ENCODE measurements at places on chromosomes 4 and X. TPM values are rescaled to one million over a fixed set of nuclear protein-coding genes. Genes with fewer than 3 reads are reported as not detected.

- no peaks in the 10 kb centered on the region for H3K36me3 ChIP-seq
- no peak for DNase-seq
- H3K4me3 ChIP-seq = no peak overlapping the region
- H3K27ac ChIP-seq = no peak overlapping the region
Observed at GRCh38 chr4:156615066-156615531, 356.5 kb downstream of the PDGFC start.

GRCh38 chrX:9231491-9231890 lies 197.6 kb upstream of the FAM9B start:
- H3K27me3 ChIP-seq = no peaks in the 10 kb centered on the region
- H3K36me3 ChIP-seq = no peaks in the 10 kb centered on the region
- H3K4me3 ChIP-seq = no peak overlapping the region

DNA sequence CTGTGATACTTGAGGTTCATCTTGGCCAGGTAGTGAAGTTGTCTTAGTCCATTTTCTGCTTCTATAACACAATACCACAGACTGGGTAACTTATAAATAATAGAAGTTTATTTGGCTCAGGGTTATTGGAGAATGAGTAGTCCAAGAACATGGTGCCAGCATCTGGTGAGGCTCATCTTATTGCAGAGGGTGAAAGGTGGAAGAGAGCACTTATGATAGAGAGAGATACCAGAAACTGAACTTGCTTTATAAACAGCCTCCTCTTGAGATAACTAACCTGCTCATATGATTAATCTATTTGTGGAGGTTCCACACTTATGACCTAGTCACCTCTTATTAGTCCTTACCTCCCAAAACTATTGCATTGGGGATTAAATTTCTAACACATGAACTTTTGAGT lies 1.6 kb downstream of the C4orf51 start:
- H3K27me3 ChIP-seq = no peaks in the 10 kb centered on the region
- no peak overlapping the region for H3K27ac ChIP-seq
- H3K4me1 ChIP-seq = peaks cover 7% of the 10 kb centered on the region
- H3K4me3 ChIP-seq = no peak overlapping the region

Gene SPATA18
- 12.3 TPM for total RNA-seq

Gene DCAF12L2
- 1.0 TPM for total RNA-seq

DNA sequence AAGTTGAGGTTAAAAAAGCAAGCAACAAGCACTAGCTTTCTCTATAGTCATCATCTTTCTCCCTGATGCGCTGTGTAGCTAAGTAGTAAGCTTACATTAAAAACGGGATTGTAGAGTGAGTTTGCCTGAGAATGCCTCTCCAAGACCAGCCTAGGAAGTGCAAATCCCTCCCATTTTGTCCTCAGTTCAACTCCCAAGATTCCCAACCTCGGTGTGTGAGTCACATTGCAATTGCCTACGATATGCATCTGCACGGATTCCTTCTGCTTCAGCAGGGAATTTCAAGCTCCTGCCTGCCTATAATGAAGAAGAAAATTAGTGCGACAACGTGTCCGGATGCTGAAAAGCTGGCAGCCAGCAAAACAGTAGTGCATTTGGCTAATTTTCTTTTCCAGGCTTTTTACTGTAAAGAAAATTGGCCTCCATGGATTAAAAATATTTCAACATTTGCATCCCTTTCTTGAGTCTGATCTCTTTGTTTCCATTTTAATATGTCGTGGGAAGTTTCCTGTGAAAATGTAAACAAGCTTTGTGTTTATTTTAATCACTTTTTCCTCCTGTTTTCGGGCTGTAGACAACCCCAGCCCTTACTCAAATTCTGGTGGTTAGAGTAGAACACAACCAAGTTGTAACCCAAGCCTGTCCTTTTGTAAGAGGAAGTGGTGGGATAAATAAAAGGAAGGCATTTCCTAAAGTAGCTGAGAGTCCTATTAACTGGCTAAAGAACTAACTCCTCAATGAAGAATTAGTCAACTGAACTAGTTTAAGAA lies 58.4 kb upstream of the TET2 start:
- no peaks in the 10 kb centered on the region for H3K36me3 ChIP-seq
- no peak overlapping the region for H3K27ac ChIP-seq
- DNase-seq = peak; percentile 24
- no peaks in the 10 kb centered on the region for H3K4me1 ChIP-seq
- no peak overlapping the region for H3K4me3 ChIP-seq

Gene NXF2
- not detected for total RNA-seq

Gene PSAPL1
- 4.3 TPM for total RNA-seq

DNA sequence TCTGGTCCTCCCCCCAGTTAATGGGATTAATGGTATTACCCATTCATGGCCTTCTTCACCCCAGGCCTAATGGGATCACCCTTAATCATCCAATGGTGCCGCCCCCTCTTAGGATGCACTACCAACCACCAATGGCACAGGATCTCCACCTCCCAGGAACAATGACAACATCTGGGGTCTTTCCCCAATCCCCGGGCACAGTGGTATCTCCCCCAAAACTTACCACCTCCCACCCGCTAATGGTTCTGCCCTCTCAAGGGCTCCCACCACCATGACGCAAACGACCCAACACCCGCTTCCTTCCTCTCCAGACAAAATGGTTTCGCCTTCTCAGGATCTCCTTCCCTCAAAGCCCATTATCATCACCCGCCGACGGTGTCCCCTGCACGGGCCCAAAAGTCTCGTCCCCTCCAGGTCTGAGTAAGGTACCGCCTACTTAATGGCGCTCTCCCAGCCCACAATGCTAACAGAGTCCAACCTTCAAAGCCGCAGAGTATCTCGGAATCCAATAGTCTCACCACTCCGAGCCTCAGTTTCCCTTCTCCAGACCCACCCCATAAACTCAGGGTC lies 458 bp downstream of the GRIPAP1 start:
- no peaks in the 10 kb centered on the region for H3K36me3 ChIP-seq
- H3K4me3 ChIP-seq = peak overlapping the region; percentile 48
- no peaks in the 10 kb centered on the region for H3K27me3 ChIP-seq
- H3K4me1 ChIP-seq = no peaks in the 10 kb centered on the region
- peak; percentile 20 for DNase-seq

- H3K4me1 ChIP-seq = no peaks in the 10 kb centered on the region
- peaks cover 6% of the 10 kb centered on the region for H3K27me3 ChIP-seq
- DNase-seq = no peak
- no peak overlapping the region for H3K27ac ChIP-seq
- no peaks in the 10 kb centered on the region for H3K36me3 ChIP-seq
Observed at GRCh38 chr4:82247629-82248028, 126.2 kb downstream of the HNRNPD start.

- no peak overlapping the region for H3K4me3 ChIP-seq
- no peaks in the 10 kb centered on the region for H3K36me3 ChIP-seq
- H3K27ac ChIP-seq = no peak overlapping the region
- H3K4me1 ChIP-seq = no peaks in the 10 kb centered on the region
- no peaks in the 10 kb centered on the region for H3K27me3 ChIP-seq
Observed at GRCh38 chrX:107482046-107482445, 32.6 kb downstream of the FRMPD3 start.

DNA sequence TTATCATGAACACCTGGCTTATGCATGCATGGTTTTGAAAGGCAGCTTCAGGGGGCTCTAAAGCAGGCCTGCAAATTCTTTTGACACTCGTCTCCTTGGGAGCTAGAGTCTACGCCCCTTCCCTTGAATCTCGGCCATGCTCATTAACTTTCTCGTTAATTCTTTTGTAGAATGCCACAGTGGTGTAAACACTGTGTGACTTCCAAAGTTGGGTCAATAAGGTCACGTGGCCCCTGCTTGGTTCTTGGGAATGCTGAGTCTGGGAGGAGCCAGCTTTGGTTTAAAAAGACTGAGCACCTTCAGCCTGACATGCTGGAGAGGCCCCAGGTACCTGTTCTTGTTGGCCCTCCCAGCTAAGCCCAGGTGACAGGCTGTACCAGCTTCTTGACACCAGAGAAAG lies 228.4 kb downstream of the DHRSX start:
- no peaks in the 10 kb centered on the region for H3K4me1 ChIP-seq
- no peaks in the 10 kb centered on the region for H3K27me3 ChIP-seq
- no peak for DNase-seq
- no peak overlapping the region for H3K27ac ChIP-seq
- no peak overlapping the region for H3K4me3 ChIP-seq
- H3K36me3 ChIP-seq = no peaks in the 10 kb centered on the region

DNA sequence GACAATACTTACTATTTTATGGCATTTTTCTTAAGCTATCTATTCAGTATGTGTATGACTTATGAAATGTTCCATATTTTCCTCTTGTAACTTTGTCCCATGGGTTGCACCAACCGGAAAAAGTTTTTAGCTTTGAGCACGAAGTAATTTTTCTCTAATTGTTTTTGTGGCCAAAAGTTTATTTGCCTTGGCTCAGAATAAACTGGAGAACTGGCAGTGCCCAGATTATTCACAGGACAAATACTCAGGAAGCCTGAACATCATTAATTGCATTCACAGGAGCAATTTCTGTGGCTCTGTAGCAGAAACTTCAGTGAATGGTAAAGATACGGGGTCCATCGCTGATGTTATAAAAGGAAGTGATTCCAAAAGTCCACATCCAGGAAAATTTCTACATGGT lies 184.5 kb downstream of the ARHGAP10 start:
- DNase-seq = no peak
- no peak overlapping the region for H3K27ac ChIP-seq
- no peak overlapping the region for H3K4me3 ChIP-seq

Gene PPP1R3F
- 6.4 TPM for total RNA-seq

DNA sequence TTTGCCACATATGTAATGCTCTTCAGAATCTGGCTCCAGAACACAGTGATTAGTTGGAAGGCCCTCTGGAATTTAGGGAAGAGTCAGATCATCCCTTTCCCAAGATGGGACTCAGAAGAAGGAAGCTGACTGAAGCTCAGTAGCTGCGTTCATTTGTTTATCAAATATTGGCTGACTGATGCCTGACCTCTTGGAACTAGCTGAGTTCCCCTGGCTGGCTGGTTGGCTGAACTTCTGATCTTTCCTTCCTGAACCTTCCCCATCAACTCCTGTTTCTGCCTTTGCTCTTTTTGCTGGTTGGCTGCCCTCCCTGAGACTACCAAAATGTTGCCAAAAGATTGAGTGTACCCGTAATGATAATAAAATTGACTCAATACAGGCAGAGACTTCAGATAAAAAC lies 866.5 kb upstream of the INTU start:
- no peaks in the 10 kb centered on the region for H3K36me3 ChIP-seq
- DNase-seq = no peak
- H3K27ac ChIP-seq = no peak overlapping the region
- H3K4me3 ChIP-seq = no peak overlapping the region

Gene CD40LG
- not detected for total RNA-seq

Gene TRPC5OS
- 0.67 TPM for total RNA-seq

DNA sequence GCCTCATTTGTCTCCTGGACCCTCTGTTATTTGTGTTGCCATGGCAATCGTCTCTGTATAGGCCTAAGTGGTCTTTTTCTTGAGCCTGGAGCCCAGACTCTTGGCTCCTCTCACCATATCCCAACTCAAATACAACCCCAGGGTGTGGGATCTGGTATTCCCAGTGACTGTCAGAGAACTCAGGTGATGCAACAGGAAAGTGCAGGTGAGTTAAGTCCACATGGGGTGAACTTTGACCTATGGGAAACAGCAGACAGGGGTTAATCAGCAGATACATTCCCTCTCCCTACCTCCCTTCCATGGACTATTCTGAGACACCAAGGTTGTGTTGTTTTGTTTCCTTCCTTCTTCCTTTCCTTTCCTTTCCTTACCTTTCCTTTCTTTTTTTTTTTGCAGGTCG lies 130.9 kb upstream of the RPS6KA3 start:
- no peaks in the 10 kb centered on the region for H3K27me3 ChIP-seq
- no peak overlapping the region for H3K27ac ChIP-seq
- no peaks in the 10 kb centered on the region for H3K36me3 ChIP-seq
- DNase-seq = peak; percentile 16

DNA sequence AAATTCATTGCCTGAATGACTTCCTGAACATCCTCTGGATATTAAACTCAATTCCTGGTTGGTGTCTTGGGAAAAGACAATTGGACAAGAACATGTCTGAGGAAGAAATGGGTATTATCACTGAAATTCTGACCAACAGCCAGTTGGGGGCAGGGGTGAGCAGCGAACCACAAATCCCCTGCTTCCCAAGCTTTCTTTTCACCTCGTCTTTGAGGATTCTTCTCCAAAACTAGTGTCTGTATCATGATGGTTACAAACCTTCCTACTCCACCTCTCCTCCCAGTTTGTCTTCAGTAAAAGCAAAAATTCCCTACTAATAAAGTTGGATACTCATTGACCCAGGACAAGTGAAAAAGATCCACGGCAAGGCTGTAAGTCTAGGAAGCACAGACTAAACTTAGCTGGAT lies 48.3 kb upstream of the WDR1 start:
- peak; percentile 63 for DNase-seq
- no peak overlapping the region for H3K4me3 ChIP-seq
- no peak overlapping the region for H3K27ac ChIP-seq
- no peaks in the 10 kb centered on the region for H3K36me3 ChIP-seq
- no peaks in the 10 kb centered on the region for H3K27me3 ChIP-seq

GRCh38 chr4:86141161-86141560 lies 218.7 kb downstream of the MAPK10 start:
- no peak for DNase-seq
- H3K4me3 ChIP-seq = no peak overlapping the region
- no peaks in the 10 kb centered on the region for H3K4me1 ChIP-seq
- H3K27ac ChIP-seq = no peak overlapping the region

Gene ARR3
- total RNA-seq = not detected

DNA sequence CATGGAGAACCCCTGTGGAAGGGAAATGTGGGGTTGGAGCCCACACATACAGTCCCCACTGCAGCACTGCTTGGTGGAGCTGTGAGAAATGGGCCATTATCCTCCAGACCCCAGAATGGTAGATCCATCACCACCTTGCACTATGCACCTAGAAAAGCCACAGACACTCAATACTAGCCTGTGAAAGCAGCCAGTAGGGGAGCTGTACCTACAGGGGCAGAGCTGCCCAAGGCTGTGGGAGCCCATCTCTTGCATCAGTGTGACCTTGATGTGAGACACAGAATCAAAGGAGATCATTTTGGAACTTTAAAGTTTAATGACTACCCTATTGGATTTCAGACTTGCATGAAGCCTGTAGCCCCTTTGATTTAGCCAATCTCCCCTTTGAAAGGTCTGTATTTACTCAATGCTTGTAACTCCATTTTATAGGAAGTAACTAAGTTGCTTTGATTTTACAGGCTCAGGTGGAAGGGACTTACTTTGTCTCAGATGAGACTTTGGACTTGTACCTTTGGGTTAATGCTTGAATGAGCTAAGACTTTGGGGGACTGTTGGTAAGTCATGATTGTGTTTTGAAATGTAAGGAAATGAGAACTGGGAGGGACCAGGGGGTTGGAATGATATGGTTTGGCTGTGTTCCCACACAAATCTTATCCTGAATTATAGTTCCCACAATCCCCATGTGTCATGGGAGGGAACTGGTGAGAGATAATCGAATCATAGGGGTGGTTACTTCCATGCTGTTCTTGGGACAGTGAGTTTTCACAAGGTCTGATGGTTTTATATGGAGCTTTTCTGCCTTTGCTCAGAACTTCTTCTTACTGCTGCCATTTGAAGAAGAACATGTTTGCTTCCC lies 352.6 kb downstream of the INPP4B start:
- H3K36me3 ChIP-seq = no peaks in the 10 kb centered on the region
- no peak for DNase-seq
- H3K27me3 ChIP-seq = no peaks in the 10 kb centered on the region
- H3K27ac ChIP-seq = no peak overlapping the region
- no peaks in the 10 kb centered on the region for H3K4me1 ChIP-seq
- no peak overlapping the region for H3K4me3 ChIP-seq

Gene SPANXN1
- not detected for total RNA-seq

- H3K36me3 ChIP-seq = no peaks in the 10 kb centered on the region
- no peaks in the 10 kb centered on the region for H3K27me3 ChIP-seq
- no peak overlapping the region for H3K4me3 ChIP-seq
- DNase-seq = no peak
- H3K27ac ChIP-seq = no peak overlapping the region
Observed at GRCh38 chr4:20787940-20788665, 87.8 kb downstream of the PACRGL start.

- H3K36me3 ChIP-seq = no peaks in the 10 kb centered on the region
- H3K27me3 ChIP-seq = no peaks in the 10 kb centered on the region
- no peak overlapping the region for H3K4me3 ChIP-seq
- H3K4me1 ChIP-seq = no peaks in the 10 kb centered on the region
Observed at GRCh38 chr4:106695501-106696262, 327.1 kb upstream of the GIMD1 start.

Data from hepatocyte (in vitro differentiated cells).